ENCODE measurements at places on chromosomes 7 and 10.
A peak's percentile ranks its signal among the peaks of the same experiment; 100 is the strongest.

DNA sequence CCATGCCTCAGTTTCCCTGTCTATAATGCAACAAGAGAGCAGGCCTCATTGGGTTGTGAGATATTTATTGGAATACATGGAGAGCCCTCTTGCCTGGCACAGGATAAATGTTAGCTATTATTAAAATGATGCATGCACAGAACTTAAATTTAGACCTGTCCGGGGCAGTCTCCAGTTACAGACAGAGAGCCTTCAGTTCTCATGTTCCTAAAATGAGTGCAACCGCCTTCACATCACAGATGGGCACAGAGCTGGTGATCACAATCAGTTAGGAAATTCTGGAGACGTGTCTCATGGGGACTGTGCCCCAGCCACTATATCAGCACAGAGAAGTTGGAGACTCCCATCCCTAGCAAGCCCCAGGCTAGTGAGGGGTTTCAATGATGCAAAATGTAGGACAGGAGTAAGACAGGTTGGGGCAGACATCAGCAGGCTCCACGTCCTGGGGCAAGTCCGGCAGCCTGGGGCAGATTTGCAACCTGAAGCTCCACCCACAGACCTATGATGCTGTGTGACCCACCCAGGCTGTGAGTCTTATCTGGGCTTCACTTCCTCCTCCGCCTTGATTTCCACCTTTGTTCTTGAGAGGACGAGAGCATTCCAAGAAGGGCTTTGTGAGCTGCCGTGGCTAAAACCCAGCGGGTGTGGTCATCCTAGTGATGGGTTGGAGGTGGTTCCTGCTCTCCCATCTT is 49.4 kb downstream of the CXCL12 start:
- DNase-seq = no peak

- no peak for DNase-seq
These were observed 61.3 kb upstream of the GLCCI1 start for GRCh38 chr7:7907306-7907705.

DNA sequence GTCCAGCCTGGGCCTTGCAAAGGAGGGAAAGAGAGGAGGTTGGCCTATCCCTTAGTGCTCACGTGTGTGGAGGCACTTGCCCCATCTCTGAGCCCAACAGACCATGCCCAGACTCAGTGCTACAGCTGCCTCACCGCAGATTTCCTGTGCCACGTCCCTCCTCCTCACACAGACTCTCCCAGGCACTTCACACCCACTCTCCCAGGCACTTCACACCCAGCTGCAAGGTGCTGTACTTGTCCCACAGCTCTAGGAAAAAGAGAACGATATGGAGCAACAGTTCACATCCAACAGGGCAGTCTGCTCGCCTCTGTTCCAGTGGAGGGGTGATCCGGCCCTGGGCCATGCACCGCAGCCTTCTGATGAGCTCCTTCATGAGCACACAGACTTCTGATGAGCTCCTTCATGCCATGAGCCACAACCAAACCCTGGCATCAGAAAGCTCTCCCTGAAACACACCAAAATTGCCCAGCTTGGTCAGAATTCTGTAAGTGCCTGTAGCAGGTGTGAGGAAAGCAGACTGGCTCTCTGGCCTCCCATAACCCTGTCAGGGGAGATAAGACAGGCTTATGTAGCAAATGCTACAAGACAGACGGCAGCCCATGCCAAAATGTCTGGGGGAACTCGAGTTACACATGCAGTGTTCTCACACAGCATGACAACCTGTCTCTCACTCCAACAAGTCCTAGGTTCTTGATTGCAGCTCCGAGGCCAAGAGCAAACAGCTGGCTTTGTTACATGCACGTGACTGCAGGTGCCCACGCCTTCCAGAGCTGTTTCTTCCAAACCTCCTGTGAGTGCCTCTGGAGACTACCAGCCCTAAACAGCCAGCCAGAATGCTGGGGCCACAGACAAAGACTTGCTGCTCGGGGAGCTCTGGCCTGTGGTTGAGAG is 348.5 kb downstream of the GRID1 start:
- no peak for DNase-seq

DNA sequence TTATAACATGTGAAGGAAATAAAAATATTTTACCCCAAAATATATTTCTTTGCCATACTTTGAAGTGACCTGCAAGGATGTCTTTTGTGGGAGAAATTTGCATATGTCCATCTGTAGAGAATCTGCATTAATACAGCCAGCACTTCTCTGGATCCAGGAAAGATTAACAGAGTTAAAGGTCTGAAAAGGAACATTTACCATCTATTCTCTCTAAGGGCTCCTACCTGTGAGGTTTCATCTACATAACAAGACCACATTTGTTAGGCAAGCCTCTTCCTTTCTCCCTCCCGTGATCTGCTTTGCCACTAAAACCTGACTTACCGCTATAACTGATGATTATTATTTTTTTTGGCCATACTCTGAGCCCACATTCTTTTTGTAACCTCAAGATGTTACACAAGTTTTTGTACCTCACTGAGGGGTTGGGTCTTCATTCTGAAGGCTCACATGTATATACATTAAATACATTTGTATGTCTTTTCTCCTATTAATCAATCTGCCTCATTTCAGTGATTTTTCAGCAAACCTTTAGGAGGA is 129.4 kb downstream of the AKR1D1 start:
- no peak for DNase-seq

DNA sequence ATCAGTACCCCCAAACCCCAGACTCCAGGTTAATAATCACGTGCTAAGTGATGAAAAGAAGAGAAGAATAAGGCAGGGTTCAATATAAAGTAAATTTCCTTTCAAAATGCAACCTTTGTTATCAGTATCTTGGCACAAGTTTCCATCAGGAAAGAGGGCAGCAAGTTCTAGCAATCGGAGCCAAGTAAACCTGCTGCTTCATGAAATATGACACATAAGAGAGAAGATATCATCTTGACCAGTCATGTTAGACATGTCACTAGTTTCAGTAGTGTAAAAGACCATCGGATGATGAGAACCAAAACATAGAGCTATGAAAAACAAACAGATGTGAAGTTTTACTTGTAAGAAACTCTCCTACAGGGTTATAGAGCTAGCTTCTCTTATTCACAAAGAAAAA is 44.0 kb downstream of the AASS start:
- DNase-seq = no peak

- DNase-seq = no peak
These were observed 65.8 kb downstream of the CDK13 start for GRCh38 chr7:40015790-40016296.

GRCh38 chr7:149822353-149822943 is 15.7 kb upstream of the ZNF862 start:
- no peak for DNase-seq

- DNase-seq = peak; percentile 31
These were observed 498 bp downstream of the NDST2 start for GRCh38 chr10:73810735-73811465.

DNA sequence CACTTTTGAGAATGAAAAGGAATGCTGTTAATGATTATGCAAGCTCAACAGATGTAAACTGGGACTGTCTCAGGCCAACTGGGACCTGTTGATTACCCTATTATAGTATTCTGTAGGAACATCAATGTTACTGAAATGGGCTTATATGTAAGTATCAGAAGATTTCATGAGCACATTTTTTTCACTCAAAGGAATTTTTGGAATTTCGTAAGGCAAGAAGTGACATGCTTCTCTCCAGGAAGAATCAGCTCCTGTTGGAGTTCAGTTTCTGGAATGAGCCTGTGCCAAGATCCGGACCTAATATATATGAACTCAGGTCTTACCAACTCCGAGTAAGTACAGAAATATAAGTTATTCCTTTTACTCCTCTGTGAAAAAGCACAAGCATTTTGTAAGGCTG is 19.2 kb downstream of the NIPSNAP2 start:
- DNase-seq = no peak

DNA sequence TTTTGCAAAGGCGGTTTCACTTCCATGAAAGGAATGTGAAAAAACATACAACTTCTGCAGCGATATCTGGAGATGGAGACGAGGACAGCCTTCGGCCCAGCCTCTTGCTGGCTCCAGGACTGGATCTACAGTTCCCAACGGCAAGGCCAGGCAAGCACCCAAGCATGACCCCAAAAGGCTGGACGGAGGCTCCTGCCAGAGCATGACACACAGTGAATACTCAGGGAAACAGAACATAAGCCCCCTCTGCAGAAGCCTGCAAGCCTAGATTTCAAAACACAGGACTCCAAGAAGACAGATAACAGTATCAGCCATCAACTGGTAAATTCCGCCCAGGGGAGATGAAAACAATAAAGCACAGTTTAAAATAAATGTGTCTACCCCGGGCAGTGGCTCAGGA is 3.3 kb upstream of the LRRC27 start:
- DNase-seq = no peak

- no peak for DNase-seq
These were observed 236.3 kb upstream of the IGFBP3 start for GRCh38 chr7:46157404-46157803.

- no peak for DNase-seq
These were observed 17.1 kb downstream of the KCNK18 start for GRCh38 chr10:117214401-117214800.

DNA sequence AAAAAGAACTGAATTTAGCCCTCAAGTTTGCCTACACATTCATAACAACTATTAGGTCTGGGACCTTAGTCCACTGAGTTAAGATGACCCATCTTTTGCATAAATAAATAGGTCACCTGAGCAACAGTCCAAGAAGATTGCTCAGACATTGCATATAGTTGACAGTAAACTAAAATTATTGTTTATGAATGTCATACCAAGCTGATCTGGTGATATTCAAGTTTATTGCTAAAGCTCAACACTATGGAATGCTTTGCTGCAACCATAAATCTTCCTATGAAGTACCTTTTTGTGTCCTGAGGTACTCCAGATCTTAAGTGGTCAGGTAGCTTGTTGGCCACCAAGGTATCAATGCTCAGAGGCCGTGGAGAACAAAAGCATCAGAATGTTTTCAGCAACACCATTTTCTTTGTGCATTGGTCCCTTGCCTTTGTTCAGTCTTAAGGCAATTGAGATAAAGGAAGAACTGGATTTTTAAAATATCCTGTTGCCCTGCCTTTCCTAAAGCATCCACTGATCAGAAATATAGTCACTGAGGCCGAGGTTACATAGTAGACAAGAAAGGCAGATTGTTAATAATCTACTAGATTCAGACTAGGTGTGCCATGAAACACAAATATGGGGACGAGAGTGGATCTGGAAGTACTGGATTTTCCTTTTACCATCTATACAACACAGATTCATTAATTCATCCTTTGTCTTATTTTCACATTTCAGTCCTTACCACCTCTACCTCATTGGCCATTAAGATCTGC is 321.3 kb downstream of the PTEN start:
- no peak for DNase-seq

GRCh38 chr10:45673074-45673648 is 589 bp upstream of the ZFAND4 start:
- no peak for DNase-seq

Data from stimulated activated CD4-positive, alpha-beta T cell treated with anti-CD3 and anti-CD28 coated beads, TNF-alpha, amount 100 ng/mL, for 24 hours (primary cell).